ENCODE measurements at places on chromosomes 11 and 22.

DNA sequence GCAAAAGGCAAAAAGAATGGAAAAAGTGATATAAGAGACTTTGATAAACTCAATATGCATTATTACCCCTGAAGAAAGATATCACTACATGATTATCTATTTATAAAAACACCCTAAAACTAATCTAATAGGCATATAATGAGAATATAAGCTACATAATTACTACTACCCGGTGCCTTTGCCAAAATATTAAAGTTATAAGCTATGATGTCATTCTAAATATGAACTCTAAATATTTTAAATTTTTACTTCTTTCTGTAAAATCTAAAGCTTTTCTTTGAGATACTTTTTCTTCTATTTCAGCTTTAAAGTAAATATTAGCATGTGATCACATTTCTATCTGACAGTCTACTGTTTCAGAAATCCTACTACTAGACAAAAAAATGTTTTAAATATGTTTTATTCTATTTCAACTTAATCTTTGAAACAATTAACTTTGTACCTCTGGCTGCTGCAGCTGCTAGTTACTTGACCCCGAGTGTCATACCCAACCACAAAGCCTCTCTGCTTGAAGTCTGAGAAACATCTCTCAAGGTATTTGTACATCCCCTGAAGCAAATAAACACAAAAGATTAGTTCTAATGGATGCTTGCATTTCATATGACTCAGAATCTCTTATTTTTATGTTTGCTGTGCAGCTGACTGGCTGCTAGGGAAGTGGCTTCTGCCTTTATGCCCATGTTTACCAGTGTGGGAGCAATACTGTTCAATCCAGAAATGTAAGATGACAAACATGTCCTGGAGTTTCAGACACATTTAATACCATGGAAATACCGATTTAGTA lies 26.8 kb downstream of the PGM2L1 start:
- no peak for DNase-seq

- DNase-seq, result no peak
Observed at GRCh38 chr11:83044958-83045712, 26.6 kb downstream of the RAB30 start.

- no peak for DNase-seq
Observed at GRCh38 chr22:44191036-44191454, 10.3 kb downstream of the PARVG start.

- no peak for DNase-seq
Observed at GRCh38 chr11:122310766-122311165, 194.8 kb upstream of the BLID start.

DNA sequence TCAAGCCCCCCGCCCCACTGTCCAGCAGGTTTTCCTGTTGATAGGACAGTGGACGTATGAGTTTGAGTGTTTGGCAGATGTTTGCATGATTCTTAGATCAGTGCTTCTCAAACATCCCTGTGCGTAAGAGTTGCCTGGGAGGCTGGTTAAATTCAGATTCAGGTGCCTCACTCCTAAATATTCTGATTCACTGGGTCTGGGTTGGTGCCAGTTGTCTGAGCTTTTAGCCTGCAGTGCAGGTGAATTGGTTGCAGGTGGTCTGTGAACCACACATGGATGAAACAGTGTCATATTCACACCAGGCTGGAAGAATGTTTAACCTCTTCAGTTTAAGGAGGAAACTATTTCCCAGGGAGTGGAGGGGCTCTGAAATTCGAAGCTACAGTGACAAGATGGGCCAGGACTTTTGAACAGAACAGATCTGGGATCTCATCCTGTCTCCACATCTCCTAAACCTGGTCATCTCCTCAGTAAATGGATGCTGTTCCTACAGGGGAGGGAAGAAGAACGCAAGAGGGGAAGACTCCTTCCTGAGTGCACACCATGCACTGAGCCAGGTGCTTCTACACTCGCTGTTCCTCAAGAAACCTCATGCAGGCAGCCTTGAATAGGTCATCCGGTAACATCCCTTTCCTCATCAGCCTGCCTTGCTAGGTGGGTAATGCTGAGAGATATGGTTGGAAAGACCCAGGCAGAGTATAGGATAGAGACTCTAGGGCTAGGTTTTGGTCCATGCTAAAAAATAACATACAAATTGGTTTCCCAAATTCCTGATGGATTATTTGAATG lies 47.8 kb downstream of the TEAD1 start:
- no peak for DNase-seq

DNA sequence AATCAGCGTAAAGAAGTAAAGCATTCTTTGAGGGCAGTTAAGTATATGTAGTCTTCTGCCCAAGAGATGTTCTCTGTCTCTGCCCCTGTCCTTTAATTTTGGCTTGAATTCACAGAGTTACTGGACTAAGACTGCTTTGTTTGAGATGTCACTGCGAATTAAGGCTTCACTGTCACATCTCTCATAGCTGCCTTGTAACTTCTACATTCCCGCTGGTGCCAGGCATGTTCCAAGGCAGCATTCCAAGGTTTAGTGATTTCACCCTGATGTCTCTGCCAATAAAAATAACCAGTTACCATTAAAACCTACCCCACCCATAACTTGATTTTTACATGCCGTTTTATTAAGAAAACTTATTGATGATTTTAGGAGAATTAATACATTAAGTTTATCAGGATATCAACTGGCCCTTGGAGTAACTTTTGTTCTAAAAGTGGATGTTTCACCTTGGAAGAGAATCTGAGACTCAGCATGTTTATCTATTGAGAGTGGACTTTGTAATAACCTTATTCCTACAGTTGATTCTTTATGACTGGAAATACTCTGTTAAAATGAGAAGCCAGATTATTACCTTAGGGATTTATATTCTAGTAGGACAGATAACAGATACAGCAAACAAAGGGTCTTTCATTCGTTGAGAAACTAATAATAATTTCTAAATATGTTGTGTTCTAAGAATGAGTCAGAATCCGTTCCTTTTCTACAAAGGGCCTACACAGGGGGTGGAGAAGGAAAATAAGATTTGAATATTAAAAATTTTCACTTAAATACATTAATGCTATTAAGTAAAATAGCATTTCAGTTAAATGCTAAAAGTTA lies 110.2 kb downstream of the UVRAG start:
- DNase-seq, result no peak

DNA sequence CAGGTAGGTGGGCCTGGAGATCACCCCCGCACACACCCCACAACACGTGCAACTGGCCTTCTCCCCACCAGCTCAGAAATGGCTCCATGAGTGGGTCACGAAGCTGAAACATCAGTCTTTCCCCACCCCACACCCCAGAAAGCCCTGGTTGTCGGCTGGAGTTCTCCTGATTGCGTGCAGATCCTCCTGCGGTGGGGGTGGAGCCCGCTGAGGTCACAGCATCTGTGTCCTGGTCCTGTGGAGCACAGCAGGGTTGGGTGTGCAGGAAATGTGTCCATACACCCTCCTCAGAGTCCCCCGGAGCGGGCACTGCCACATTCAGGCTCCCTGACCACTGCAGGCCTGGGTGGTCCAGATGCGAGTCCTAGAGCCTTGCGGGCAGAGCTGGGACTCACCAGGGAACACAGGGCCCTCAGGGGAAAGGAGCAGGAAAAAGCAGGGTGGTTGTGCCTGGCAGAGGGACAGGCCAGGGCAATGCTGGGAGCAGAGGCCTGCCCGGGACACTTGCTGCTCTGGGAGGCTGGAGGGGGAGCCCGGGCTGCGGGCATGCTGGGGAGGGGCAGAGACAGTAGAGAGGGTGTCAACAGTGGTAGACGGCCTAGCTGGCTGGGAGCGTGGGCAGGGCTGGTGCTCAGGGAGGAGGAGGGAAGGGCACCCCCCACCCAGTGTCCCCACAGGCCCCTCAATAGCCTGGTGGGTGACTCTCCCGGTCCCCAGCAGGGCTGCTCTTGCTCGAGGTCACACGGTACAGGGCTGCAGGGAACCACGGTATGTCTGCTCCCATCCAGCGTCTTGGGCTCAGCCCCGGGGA lies 42.4 kb upstream of the PPARA start:
- no peak for DNase-seq

DNA sequence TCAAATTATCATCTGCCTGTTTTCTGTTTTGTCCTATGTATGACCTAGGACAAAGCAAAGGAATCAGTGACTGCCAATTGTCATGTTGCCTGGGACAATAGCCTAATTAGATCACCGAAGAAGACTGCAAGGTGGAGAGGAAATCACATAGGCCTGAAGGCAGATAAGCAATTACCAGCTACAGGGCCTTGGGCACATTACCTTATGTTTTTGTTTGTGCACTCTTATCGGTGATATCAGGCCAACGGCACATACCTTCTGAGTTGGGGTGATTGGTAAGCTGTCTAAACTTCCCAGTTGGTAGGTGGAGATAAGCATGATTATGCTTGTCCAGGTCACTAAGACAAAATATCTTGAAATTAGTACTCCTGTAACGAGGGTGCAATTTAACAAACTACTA lies 58.1 kb upstream of the FAM181B start:
- no peak for DNase-seq

DNA sequence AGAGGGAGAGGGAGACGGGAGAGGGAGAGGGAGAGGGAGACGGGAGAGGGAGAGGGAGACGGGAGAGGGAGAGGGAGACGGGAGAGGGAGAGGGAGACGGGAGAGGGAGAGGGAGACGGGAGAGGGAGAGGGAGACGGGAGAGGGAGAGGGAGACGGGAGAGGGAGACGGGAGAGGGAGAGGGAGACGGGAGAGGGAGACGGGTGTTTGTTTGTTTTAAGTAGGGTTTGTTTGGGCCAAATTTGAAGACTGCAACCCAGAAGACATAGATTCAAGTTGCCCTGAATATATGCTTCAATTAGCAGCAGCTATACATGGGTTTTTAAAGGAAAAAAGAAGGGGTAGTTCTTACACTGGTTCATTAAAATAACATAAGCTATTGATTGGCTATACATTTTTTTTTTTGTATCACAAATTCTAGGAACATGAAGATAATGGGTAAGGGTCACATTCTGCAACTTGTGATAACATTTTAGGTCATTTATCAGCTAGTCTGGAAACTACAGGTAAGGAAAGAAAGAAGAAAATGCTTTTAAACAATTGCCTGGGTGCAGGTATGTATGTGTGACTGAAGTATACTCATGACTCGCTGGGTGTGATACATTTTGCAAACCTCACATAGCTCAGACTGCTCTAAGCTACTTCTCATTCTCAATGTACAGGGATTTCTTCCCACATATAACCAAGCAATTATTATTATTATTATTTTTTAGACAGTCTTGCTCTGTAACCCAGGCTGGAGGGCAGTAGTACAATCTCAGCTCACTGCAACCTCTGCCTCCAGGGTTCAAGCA lies 67.3 kb downstream of the MCHR1 start:
- no peak for DNase-seq

- DNase-seq, result no peak
Observed at GRCh38 chr11:76745561-76746207, 37.5 kb upstream of the TSKU start.

GRCh38 chr11:99268886-99269285 lies 248.1 kb downstream of the CNTN5 start:
- DNase-seq, result no peak

GRCh38 chr11:119940401-119940976 lies 197.4 kb downstream of the TRIM29 start:
- no peak for DNase-seq

DNA sequence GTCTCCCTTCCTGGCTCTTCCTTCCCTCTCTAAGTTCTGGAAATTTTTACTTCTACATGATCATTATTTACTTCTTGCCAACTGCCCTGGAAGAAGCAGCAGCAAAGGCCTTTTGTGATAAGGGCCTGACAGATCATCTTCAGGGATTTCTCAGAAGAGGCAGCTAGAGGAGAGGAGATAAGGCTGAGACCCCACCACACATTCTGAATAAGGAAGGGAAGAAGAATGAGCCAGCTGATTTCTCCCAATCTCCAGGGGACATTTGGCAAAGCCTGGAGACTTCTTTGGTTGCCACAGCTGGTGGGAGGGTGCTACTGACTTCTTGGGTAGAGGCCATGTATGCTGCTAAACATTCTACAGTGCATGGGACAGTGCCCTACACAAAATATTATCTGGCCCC lies 122.4 kb upstream of the OR9Q1 start:
- no peak for DNase-seq

GRCh38 chr11:10818594-10818993 lies 9.9 kb upstream of the EIF4G2 start:
- DNase-seq, result no peak

GRCh38 chr11:100240025-100240539 lies 447.0 kb upstream of the ARHGAP42 start:
- DNase-seq, result no peak

- no peak for DNase-seq
Observed at GRCh38 chr11:110471371-110471770, 41.6 kb downstream of the FDX1 start.

DNA sequence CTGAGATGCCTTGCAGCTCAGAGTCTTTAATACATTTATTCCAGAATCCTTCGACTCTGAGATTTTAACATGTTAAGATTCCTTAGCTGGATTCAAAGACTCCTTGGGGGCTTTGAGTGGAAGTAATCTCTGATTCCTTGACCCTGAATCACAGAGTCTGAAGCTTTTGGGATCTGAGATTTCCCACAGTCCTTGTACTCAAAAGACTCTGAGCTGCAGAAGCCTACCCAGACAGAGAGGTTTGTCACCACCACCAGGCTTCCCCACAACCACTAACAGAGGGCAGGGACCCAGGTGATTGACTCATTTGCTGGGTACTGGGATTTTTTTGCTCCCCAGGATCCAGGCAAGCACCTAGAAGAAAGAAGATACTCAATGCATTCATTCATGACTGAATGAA lies 1.4 kb upstream of the SERPINH1 start:
- DNase-seq, result no peak

DNA sequence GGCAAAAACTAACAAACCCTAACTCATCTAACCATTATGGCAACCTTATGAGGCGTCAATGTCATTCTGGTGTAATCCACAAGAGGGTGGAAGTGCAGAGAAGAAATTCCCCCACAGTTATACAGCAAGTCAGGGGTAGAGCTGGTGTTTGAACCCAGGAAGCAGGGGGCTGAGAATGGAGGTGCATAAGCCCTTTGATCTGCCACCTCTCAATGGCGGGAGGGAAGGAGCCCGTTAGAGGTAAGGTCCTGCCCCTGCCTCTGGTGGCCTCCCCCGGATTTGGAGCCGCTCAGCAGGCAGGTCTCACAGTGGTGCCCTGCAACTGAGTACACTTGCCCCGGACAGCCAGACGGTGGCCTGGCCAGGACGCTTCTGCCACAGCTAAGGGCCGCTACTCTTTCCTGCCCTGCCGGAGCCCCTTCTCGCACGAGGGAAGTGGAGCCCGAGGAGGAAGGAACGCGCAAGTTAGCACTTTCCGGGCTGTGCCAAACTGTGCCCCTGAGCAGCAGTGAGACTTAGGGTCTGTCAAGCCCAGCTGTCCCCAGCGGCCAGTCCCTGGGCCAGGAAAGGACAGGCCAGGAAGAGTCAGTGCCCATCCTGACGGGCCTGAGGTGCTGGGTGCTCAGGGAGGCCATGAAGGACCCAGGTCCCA lies 1.1 kb downstream of the FXYD2 start:
- no peak for DNase-seq

DNA sequence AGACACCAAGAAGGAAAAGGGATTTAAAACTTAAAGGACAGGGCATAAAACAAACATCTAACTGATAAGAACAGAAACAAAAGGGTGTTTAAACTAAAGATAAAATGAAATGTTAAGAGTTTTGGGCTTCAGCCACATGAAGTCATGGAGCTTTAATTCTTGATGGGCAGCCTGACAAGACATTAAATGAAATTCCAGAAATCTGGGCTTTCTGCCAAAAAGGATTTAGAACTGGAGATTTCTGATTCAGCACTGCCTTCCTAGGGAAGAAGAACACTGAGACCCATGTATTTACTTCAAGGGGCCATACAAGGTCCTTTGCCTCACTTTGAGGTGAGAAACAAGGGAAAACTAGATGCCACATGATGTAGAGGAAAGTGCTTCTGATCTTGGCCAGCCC lies 355.9 kb upstream of the RAG2 start:
- no peak for DNase-seq

Data from activated CD4-positive, alpha-beta T cell treated with anti-CD3 and anti-CD28 coated beads for 24 hours (primary cell).